ENCODE measurements at places on chromosomes 1 and 21. TPM values are rescaled to one million over a fixed set of nuclear protein-coding genes. Genes with fewer than 3 reads are reported as not detected.
A peak's percentile ranks its signal among the peaks of the same experiment; 100 is the strongest.

Gene CLCNKB
- 5.7 TPM for polyA plus RNA-seq

Gene BOLA1
- polyA plus RNA-seq = 24.6 TPM

Gene AKNAD1
- not detected for polyA plus RNA-seq

Gene HOOK1
- polyA plus RNA-seq = 2.9 TPM

Gene MPZ
- polyA plus RNA-seq = 5.1 TPM

Gene ELF3
- 32.0 TPM for polyA plus RNA-seq

Gene DENND1B
- polyA plus RNA-seq = 0.74 TPM

Gene IFI16
- polyA plus RNA-seq = 0.52 TPM

Gene CACNA1S
- polyA plus RNA-seq = 0.06 TPM

Gene RAD54L
- polyA plus RNA-seq = 42.4 TPM

DNA sequence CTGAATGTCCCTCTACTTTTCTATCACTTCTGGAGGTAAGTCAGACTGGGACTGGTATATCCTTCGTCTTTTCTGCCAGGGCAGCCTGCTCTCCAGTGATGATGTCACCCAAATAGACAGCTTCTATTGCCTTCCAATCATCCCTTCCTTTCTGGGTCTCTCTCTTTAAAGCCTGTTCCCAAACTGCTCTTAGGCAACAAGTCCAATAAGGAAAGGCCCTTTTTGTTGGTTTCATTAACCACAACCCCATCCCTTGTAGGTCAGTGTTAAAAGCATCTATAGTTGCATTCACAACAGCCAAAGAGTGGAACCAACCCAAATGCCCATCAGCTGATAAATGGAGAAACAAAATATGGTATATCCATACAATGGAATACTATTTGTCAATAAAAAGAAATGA is 114.4 kb downstream of the CNIH3 start:
- H3K27me3 ChIP-seq = no peaks in the 10 kb centered on the region
- DNase-seq = no peak
- no peaks in the 10 kb centered on the region for H3K4me1 ChIP-seq
- H3K27ac ChIP-seq = no peak overlapping the region
- no peaks in the 10 kb centered on the region for H3K36me3 ChIP-seq

DNA sequence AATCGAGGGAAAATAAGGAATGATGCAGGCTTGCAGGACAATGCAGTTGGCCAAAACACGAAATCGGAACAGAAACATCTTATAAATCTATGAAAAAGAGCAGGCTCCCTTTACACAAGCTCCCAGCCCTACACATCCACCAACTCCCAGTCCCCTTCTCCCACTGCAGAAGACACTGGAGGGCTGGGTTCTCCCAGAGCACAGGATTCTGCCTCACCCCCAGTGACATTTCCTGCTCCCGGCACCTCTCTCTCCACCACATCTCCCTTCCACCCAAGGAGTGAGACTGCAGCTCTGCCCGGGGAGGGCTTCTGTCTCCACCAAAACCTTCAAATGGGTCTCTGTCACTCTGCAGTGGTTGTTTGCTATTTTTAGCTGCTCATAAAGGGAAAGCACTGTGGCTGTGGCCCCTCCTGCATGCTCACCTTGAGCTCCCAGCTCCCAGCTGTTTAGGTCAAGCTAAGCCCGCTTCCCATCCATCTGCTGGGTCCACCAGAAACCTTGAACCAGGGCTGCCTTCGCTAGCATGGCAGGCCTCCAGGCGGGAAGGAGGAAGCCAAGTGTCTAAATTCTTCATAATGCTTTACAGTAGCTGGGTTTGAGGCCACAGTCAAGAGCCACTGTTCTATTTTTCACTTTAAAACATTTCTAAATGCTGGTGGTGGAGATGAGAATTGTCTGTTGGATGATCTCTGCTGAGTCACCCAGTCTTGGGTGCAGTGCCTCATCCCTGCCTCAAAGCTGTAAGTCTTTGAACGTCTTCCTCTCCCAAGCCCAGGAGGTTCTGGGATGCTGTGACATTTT is 3.3 kb upstream of the C2CD2 start:
- no peak for DNase-seq
- H3K27ac ChIP-seq = no peak overlapping the region
- H3K36me3 ChIP-seq = no peaks in the 10 kb centered on the region
- H3K27me3 ChIP-seq = peaks cover 12% of the 10 kb centered on the region
- H3K4me3 ChIP-seq = no peak overlapping the region
- peaks cover 15% of the 10 kb centered on the region for H3K4me1 ChIP-seq

- H3K27ac ChIP-seq = no peak overlapping the region
- H3K36me3 ChIP-seq = no peaks in the 10 kb centered on the region
These were observed 57.9 kb upstream of the SSBP3 start for GRCh38 chr1:54464031-54464476.

DNA sequence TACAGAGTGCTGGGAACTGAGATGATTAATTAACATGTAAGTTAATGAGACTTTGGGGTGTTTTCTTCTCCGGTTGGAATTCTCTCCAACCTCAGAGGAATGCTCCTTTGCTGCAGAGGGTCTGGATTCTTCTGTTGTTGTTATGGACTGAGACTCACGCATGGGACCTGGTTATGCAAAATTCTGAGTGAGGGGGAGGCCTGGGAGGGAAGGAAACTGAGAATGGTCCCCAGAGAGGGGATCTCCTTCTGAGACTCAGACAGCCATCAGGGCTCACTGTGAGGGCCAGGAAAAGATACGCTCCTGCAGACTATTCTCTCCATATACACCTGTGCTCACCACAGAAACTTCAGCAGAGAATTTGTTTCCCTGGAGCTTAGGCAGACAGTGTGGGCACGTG is 56.3 kb downstream of the HTR6 start:
- H3K27ac ChIP-seq = no peak overlapping the region
- DNase-seq = no peak
- no peaks in the 10 kb centered on the region for H3K27me3 ChIP-seq
- no peak overlapping the region for H3K4me3 ChIP-seq
- H3K36me3 ChIP-seq = no peaks in the 10 kb centered on the region

- no peak overlapping the region for H3K4me3 ChIP-seq
- peak; percentile 28 for DNase-seq
- no peaks in the 10 kb centered on the region for H3K27me3 ChIP-seq
- peaks cover 9% of the 10 kb centered on the region for H3K4me1 ChIP-seq
- no peaks in the 10 kb centered on the region for H3K36me3 ChIP-seq
These were observed 19.2 kb upstream of the PKP1 start for GRCh38 chr1:201264072-201264471.

- no peak overlapping the region for H3K27ac ChIP-seq
- H3K36me3 ChIP-seq = no peaks in the 10 kb centered on the region
- no peaks in the 10 kb centered on the region for H3K27me3 ChIP-seq
- DNase-seq = no peak
- 0 out of 2 replicates have a peak, but pooled peaks cover 4% of the 10 kb centered on the region for H3K4me1 ChIP-seq
- no peak overlapping the region for H3K4me3 ChIP-seq
These were observed 7.0 kb upstream of the DESI2 start for GRCh38 chr1:244645890-244646289.

DNA sequence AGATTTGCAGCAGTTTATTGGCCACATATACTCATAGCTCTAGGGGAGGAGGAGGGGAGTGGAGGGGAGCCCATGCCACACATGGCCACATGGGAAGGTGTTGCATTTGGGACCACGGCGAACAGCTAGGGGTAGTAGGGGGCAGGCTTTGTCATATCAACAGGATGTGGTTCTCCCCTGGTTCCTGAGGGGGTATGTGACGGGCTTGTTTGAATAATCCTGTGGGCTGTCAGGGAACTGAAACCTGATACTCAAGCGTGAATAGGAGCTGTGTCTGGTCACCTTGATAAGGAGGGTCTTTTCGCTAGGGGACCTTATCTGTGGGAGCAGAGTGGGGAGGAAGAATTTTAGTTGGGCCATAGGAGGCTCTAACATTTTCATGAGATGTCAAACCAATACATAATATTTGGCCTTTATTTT is 264.7 kb downstream of the CTH start:
- peak; percentile 52 for DNase-seq
- H3K4me1 ChIP-seq = peaks cover 4% of the 10 kb centered on the region
- H3K36me3 ChIP-seq = no peaks in the 10 kb centered on the region
- no peaks in the 10 kb centered on the region for H3K27me3 ChIP-seq

DNA sequence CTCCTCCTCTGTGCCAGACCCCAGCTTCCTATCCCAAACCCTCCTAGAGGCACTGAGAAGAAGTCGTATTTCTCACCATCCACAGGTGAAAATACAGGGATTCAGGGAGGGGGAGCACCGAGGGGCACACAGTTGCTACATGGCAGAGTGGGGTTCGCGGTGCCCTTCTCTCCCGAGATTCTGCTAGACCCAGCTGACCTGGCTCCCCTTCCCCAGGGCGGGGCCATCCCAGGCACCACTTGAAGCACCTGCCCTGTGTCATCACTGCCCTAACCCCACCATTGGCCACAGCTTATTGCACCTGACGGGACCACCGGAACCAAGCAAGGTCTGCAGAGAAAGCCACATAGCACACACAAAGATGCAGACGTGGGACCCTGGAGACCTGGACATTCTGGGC is 30.5 kb downstream of the SDC3 start:
- peaks cover 8% of the 10 kb centered on the region for H3K4me1 ChIP-seq
- no peak for DNase-seq
- H3K27ac ChIP-seq = no peak overlapping the region
- peaks cover 17% of the 10 kb centered on the region for H3K36me3 ChIP-seq
- H3K4me3 ChIP-seq = no peak overlapping the region
- no peaks in the 10 kb centered on the region for H3K27me3 ChIP-seq

GRCh38 chr1:17731460-17731859 is 23.7 kb upstream of the ACTL8 start:
- H3K27me3 ChIP-seq = no peaks in the 10 kb centered on the region
- no peak overlapping the region for H3K27ac ChIP-seq

- H3K4me1 ChIP-seq = peaks cover 9% of the 10 kb centered on the region
- no peak overlapping the region for H3K4me3 ChIP-seq
- H3K27me3 ChIP-seq = no peaks in the 10 kb centered on the region
- H3K36me3 ChIP-seq = no peaks in the 10 kb centered on the region
These were observed 65.4 kb downstream of the TAS1R2 start for GRCh38 chr1:18794051-18794450.

GRCh38 chr1:53379662-53380002 is 51.8 kb upstream of the LRP8 start:
- no peaks in the 10 kb centered on the region for H3K4me1 ChIP-seq
- H3K4me3 ChIP-seq = no peak overlapping the region
- peaks cover 3% of the 10 kb centered on the region for H3K27me3 ChIP-seq
- H3K27ac ChIP-seq = no peak overlapping the region

GRCh38 chr1:222285526-222285925 is 262.4 kb downstream of the HHIPL2 start:
- no peaks in the 10 kb centered on the region for H3K4me1 ChIP-seq
- DNase-seq = no peak
- no peaks in the 10 kb centered on the region for H3K27me3 ChIP-seq
- no peak overlapping the region for H3K27ac ChIP-seq
- no peaks in the 10 kb centered on the region for H3K36me3 ChIP-seq

GRCh38 chr1:205918955-205919746 is 24.1 kb downstream of the SLC26A9 start:
- H3K36me3 ChIP-seq = no peaks in the 10 kb centered on the region
- peaks cover 6% of the 10 kb centered on the region for H3K4me1 ChIP-seq
- no peaks in the 10 kb centered on the region for H3K27me3 ChIP-seq

GRCh38 chr1:53303726-53304515 is 23.9 kb downstream of the LRP8 start:
- H3K27me3 ChIP-seq = no peaks in the 10 kb centered on the region
- H3K36me3 ChIP-seq = no peaks in the 10 kb centered on the region
- H3K4me3 ChIP-seq = no peak overlapping the region
- 0 out of 2 replicates have a peak overlapping the region, but pooled peaks have one; percentile 34 for H3K27ac ChIP-seq
- peaks cover 9% of the 10 kb centered on the region for H3K4me1 ChIP-seq
- no peak for DNase-seq

- DNase-seq = no peak
- no peak overlapping the region for H3K27ac ChIP-seq
- H3K4me3 ChIP-seq = no peak overlapping the region
- H3K36me3 ChIP-seq = no peaks in the 10 kb centered on the region
These were observed 18.9 kb downstream of the SLC16A1 start for GRCh38 chr1:112937070-112937469.

GRCh38 chr1:80076469-80076868 is 1069.9 kb upstream of the ADGRL4 start:
- no peak overlapping the region for H3K27ac ChIP-seq
- no peaks in the 10 kb centered on the region for H3K36me3 ChIP-seq
- DNase-seq = no peak
- H3K4me1 ChIP-seq = no peaks in the 10 kb centered on the region

DNA sequence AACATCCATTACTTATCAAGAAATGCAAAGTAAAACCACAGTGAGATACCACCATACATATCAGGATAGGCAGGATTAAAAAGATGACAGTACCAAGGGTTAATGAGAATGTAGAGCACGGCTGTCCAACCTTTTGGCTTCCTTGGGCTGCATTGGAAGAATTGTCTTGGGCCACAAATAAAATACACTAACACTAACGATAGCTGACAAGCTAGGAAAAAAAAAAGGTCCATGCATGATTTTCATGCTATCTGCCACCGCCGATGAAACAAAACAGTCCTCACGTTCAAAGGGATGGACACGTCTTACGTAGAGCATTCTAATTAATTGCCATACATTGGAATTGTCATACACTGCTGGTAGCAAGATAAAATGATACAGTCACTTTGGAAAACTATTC is 14.3 kb downstream of the BACH1 start:
- no peak overlapping the region for H3K27ac ChIP-seq
- H3K4me1 ChIP-seq = no peaks in the 10 kb centered on the region
- H3K4me3 ChIP-seq = no peak overlapping the region
- no peak for DNase-seq
- no peaks in the 10 kb centered on the region for H3K27me3 ChIP-seq
- H3K36me3 ChIP-seq = no peaks in the 10 kb centered on the region

DNA sequence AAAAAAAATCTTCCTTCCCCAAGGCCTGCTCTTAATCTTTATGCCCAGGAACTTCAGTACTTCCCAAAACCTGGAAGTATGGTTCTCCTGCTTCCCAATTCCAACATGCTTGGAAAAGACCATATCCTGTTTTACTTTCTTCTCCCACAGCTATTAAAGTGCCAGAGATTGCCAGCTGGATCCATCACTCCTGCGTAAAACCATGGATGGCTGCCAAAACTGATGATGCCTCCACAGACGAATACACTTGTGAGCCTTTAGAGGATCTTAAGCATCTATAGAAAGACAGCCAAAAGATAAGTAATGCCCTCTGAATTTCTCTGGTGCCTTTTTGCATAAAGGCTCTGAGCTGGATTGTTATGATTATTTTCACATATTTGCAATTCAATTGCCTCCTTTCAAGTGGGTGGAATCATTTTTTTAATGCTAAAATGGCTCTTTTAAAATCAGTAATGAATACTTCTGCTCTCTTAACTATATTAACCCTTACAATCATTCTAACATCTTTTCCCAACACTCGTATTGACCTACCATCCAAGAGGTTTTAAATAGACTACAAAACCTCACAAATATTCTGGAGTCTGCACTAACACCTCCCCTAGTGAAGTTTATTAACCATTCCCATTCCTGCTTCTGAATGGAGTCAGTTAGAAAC is 1807.8 kb downstream of the BRINP3 start:
- H3K4me1 ChIP-seq = no peaks in the 10 kb centered on the region
- no peak overlapping the region for H3K27ac ChIP-seq
- H3K36me3 ChIP-seq = no peaks in the 10 kb centered on the region
- H3K4me3 ChIP-seq = no peak overlapping the region

GRCh38 chr1:198498881-198499280 is 41.6 kb downstream of the ATP6V1G3 start:
- no peaks in the 10 kb centered on the region for H3K36me3 ChIP-seq
- no peak for DNase-seq
- no peak overlapping the region for H3K4me3 ChIP-seq
- no peaks in the 10 kb centered on the region for H3K4me1 ChIP-seq
- H3K27ac ChIP-seq = no peak overlapping the region
- H3K27me3 ChIP-seq = no peaks in the 10 kb centered on the region

GRCh38 chr21:36113647-36114428 is 21.0 kb upstream of the CBR3 start:
- no peaks in the 10 kb centered on the region for H3K27me3 ChIP-seq
- DNase-seq = no peak
- H3K36me3 ChIP-seq = peaks cover 20% of the 10 kb centered on the region
- H3K4me3 ChIP-seq = no peak overlapping the region
- H3K4me1 ChIP-seq = peaks cover 10% of the 10 kb centered on the region

All from H1 (cell line).